ENCODE measurements at places on chromosomes 13 and 19.

GRCh38 chr13:50809133-50810090 lies 34.1 kb downstream of the DLEU7 start:
- DNase-seq: no peak

DNA sequence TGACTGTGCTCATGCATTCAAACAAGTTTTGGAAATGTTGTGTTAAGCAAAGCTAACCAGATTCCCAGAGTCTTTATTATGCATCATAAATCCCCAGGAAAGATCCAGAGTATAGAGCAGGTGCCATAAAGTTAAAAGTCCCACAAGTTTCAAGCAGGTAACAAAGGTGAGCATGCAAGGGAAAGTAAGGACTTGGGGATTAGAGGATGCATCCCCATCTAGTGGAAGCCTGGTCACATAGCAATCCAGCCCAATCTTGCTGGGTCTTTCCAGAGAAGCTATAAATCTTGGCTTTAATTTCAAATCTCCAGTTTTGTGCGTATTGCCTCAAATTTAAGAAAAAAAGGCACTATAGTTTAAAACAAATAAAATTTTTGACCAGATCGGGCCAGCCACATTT lies 72.7 kb downstream of the ZNF254 start:
- no peak for DNase-seq

DNA sequence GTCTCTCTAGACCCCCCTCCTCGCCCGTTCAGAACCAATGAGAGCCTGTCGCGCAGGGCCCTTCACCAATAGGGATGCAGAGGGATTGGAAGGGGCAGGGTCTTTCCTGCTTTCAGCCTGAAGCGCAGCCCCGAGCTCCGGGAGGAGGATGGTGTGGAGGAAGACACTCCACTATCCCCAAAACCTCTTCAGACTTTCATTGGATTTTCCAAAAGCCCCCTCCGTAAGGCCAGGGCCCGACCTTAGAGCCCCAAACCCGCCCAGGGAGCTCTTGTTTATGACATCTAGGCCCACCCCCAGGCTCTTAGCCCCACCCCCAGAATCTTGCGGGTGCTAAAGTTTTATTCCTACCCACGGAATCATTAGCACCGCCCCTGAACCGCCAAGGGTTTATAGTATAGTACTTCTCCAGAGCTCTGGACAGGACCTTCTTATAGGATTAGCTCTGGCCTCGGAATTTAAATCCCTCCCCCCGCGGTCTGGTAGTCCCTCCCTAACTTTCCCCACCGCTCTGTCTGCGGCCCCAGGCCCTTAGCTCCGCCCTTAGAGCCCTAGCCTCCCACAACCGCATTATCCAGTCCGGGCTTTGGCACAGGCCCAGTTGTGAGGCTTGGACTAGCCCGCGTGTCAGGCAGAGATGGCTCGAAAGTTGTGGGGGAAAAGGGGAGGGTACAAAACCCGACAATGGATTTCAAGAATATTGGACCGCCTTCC lies 6.6 kb upstream of the EML2 start:
- DNase-seq: peak; percentile 76

GRCh38 chr19:7904074-7905020 lies 670 bp downstream of the MAP2K7 start:
- DNase-seq: peak; percentile 7

DNA sequence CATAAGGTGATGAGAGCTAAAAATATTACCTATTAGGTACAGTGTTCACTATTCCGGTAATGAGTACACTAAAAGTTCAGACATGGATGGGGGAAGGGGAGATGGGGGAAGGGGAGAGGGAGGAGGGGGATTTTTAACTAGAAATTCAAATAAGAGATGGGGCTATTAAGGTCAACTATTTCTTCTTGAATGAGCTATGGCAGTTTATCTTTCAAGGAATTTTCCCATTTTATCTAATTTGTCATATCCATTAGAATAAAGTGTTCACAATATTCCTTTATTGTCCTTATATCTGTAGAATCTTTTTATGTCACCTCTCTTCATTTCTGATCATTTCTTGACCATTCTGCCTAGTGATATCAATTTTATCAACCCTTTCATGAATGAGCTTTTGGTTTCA lies 362.4 kb downstream of the SUCLA2 start:
- DNase-seq: no peak

- no peak for DNase-seq
These were observed 202.5 kb upstream of the SERP2 start for GRCh38 chr13:44171156-44171555.

- peak; percentile 68 for DNase-seq
These were observed 2.5 kb upstream of the DCT start for GRCh38 chr13:94481941-94482340.

GRCh38 chr19:40907968-40908735 lies 26.1 kb upstream of the CYP2A7 start:
- peak; percentile 26 for DNase-seq

DNA sequence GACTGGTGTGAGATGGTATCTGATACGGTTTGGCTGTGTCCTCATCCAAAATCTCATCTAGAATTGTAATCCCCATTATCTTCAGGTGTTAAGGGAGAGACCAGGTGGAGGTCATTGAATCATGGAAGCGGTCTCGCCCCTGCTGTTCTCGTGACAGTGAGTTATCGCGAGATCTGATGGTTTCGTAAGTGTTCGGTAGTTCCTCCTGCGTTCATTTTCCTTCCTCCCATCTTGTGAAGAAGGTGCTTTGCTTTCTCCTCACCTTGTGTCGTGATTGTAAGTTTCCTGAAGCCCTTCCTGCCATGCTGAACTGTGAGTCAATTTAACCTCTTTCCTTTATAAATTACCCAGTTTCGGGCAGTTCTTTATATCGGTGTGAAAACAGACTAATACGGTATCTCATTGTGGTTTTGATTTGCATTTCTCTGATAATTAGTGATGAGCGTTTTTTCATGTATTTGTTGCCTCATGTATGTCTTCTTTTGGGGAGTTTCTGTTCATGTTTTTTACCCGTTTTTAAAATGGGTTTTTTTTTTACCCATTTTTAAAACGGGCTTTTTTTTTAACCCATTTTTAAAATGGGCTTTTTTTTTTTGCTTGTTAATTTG lies 102.8 kb upstream of the SLC10A2 start:
- no peak for DNase-seq

- DNase-seq: no peak
These were observed 9.2 kb upstream of the GMIP start for GRCh38 chr19:19652482-19653295.

Measured in COLO829 (cell line).